T-helper 2 cell (primary cell): ENCODE measurements at places on chromosomes 2 and 18.
A peak's percentile ranks its signal among the peaks of the same experiment; 100 is the strongest.

- DNase-seq = peak; percentile 85
Observed at GRCh38 chr18:11688972-11689668, at the start of gene GNAL. Gene GNAL (plus strand): TSS chr18:11689264. CDS start chr18:11689564, 300 bp downstream.

DNA sequence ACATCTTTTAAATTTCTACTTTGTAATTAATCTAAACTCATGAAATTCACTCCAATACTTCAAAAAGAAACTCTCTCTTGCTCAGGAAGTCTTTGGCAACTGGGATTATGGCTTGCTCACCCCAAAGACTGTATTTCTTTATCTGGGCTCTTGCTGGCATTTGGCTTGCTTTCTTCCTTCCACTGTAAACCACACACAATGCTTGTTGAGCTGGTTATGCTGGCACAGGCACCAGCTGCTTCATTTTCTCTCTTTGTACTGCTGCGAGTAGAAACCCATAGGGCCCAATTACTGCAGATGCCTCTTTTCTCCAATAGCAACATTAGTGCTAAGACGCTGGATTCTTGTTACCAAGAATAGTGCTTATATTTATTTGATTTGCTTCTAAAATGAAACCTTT lies 51.4 kb downstream of the SLC38A11 start:
- DNase-seq = no peak

GRCh38 chr18:63683152-63683551 lies 19.6 kb upstream of the SERPINB11 start:
- no peak for DNase-seq

DNA sequence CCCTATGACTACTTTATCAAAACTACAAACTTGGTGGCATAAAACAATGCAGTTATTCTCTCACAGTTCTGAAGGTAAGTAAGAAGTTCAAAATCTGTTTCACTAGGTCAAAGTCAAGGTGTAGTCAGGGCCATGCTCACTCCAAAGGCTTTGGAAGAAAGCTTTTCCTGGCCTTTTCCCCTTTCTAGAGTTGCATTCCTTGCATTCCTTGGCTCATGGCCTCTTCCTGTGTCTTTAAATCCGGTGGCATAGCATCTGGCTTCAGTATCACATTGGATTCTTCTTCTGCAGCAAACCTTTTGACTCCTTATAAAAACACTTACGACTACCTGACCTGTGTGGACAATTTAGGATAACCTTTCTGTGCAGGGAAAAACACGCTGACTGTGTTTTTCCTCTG lies 543.5 kb upstream of the HNMT start:
- DNase-seq = no peak

DNA sequence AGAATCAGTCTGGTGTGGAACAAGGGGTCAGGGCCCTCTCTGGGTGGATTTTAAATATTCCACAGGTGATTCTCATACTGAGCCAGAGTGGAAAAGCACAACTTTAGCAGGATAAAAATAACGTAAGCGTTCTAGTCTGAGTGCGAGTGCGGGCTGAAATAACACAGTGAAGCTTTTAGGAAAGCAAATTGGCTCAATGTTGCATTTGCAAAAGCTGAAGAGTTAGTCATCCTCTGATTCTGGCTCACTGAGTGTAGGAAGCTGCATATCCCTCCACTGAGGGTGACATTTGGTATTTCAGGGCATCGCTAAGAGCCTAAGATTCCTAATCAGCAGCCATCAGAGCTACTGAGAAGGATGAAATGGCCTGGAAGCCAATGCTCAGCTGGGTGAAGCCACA lies 134.7 kb downstream of the RIF1 start:
- DNase-seq = no peak

GRCh38 chr2:41719756-41720155 lies 328.1 kb upstream of the PKDCC start:
- DNase-seq = no peak

DNA sequence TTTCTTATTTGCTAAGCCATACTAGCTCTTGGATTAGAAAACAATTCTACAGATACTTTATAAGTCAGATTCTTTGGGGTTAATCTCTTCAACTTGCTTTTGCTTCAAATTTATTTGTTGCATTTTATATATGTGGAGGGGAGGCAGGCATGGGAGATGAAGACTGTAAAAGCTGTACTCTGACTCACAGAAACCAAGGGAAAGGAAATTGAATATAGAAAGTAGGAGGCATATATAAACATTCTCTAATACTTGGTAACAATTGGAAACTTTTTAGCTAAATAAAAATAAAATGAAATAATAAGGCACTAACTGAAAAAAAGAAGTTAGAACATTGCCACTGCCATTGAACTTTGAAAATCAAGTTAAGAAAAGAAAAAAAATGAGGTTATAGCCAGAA lies 21.3 kb downstream of the PLA2R1 start:
- no peak for DNase-seq

DNA sequence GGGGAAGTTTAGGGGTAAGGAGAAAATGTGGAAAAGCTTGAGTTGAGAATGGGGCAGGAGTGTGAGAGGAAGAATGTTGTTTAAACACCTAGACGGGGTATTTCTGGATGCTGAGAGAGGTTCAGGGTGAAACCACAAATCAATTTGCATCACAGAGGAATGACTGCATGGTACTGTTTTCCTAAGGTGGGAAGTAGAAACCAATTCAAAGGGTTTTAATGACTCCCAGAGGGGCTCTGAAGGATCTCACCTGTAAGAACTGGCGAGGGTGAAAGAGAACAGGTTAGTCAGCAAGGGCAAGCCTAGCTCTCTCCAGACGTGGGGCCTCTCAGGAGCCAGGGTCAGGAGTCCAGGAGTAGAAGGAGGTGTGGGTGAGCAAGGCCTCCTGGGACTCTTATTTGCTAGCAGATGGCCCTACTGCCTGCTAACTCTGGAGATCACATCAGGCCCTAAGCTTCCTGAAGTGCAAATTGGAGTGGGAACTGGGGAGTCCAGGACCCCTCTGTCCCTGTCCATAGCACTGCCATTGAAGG lies 133.0 kb upstream of the CELF4 start:
- DNase-seq = no peak
